Activated CD4-positive, alpha-beta T cell treated with anti-CD3 and anti-CD28 coated beads, Interleukin-2, amount 50 U/mL, for 24 hours (primary cell): ENCODE measurements at places on chromosomes 5 and 9.

DNA sequence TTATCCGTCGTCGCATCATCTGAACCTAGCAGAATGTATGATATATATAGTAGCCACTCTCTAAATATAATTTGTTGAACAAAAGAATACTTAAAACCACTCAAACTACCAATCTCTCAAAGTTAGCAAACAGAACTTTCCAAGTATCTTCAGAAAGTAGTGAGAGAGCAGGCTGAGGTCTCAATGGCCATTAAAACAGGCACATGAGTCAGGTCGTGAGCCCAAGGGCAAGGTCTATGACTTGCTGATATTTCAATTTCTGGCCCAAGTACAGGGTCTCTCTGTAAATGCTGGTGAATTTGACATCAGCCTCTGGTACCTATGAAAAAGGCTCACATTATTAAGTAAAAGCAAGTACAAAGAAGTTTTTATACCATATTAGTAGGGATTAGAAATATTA, 95.1 kb downstream of the GPR21 start:
- no peak for DNase-seq

GRCh38 chr5:74357827-74358226, 282.7 kb downstream of the ENC1 start:
- DNase-seq, result no peak

DNA sequence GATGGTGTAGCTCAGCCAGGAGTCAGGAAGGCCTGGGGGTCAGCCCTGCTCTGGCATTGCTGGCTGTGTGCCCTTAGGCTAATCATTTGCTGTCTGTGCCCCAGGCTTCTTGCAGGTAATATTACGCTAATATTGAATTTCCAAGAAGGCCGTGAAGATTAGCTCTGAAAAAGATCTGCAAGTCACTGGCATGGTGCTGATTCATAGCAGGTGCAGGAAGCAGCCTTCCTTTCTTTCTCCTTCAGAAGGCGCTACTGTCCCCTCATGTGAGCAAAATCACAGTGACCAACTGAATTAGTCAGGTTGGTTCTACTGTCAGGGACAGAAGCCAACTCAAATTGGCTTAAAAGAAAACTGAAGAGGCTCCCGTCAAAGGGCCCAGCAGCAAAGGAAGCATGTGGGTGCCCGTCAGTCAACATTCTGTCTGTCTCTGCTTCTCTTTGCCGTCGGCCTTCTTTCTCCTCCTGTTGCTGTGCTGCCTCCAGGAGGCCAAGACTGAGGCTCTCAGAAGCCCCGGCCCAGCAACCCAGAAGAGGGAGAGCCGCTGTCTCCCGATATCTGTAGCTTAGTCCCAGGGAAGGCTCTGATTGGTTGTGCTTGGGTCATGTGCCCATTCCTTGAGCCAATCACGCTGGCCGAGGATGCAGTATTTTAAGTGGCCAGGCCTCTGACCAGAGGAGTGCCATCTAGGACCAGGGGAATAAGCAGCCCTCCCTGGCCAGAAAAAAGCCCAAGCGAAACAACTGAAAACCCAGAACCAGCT, 67.8 kb upstream of the NEURL1B start:
- DNase-seq, result no peak

DNA sequence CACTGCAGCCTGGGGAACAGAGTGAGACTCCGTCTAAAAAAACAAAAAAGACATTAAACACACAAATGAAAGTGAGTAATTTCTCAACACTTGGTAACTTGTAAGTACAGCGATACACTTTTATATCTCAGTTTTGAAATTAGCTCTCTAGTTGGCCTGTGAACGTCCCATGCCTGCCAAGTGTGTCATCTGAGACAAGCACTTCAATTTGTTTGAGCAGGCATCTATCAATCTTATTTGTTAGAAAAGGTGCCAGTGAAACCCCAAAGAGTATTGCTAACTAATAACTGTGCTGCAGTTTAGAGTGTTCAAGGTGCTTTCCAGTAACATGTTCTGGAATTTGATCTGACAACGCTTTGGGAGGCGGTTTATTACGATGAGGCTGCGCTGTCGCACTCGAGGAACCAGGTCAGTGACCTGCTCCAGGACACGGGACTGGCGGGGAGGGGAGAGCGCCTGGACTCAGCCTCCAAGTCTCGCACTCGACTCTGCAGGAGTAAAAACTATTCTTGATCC, 1.1 kb upstream of the SPIN1 start:
- no peak for DNase-seq

GRCh38 chr9:125990793-125991220, 243.6 kb downstream of the PBX3 start:
- no peak for DNase-seq

- no peak for DNase-seq
Measured at GRCh38 chr9:70218767-70219166, 40.0 kb upstream of the SMC5 start.

DNA sequence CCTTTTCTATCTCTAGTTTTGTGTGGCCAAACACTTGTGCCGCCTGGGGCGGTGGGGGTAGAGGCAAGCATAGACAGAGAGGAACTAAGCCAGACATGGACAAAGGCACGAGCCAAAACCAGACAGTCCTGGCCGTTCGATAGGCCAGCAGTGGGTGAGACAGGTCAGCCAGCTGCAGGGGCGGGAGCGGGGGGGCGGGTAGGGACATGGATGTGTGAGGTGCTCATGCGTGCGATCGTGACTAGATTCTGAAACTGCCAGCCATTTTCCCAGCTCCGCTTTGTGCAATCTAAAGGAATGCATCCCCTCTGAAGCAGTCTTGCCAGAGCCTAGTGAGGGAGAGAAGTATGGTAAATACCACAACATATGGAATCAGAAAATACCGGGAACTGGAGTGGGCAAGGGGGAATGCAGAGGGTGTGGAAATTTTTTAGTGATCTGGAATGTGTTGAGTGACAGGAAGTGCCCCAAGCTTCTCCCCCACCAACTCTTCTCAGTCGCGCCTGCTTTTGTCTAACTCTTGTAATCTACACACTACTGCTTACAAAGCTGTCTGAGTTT, 111.9 kb downstream of the NR6A1 start:
- DNase-seq, result peak; percentile 28

DNA sequence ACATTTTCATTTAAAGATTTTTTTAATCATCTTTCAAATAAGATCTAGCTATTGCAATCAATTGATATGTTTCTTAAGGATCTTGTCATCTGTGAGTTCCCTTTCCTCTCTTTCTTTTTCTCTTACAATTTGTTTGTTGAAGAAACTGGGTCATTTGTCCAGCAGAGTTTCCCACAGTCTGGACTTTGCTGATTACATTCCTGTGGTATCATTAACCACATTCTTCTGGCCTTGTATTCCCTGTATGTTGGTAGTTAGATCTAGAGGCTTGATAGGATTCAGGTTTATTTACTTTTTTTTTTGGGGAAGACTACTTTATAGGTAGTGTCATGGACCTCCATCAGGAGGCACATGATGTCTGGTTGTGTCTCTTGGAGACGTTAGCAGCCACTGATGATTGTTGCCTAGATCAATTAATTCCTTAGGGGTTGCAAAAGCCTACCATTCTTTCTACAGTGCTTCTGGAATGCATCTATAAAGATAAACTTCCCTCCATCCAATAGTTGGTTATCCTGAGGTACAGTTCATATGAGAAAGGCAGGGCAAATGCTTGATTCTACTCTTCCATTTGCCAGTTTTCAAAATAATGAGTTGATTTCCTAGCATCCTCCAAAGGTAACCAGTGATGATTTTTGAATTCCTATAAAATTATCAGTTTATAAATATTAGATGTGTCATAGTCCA, 14.3 kb downstream of the PDE8B start:
- DNase-seq, result no peak

DNA sequence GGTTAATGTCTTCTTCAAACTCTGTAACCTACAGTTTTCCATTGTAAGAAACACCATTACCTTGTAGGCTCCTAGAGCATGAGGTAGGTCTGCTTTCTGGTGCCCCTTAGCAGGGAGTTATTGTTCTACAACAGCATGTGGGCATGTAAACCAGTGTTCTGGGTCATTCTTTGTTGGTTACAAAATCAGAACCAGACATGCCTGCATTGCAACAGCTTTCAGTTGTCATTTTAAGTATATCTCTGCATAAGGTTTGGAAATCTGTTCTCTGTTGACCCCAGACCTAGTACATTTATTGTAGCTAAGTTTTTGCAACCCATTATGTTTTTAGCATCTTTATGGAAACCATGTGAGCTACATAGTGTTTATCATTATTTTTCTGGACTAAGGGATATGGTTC, 10.9 kb downstream of the RGMB start:
- DNase-seq, result no peak

GRCh38 chr5:33462456-33462855, 21.7 kb downstream of the TARS1 start:
- no peak for DNase-seq

DNA sequence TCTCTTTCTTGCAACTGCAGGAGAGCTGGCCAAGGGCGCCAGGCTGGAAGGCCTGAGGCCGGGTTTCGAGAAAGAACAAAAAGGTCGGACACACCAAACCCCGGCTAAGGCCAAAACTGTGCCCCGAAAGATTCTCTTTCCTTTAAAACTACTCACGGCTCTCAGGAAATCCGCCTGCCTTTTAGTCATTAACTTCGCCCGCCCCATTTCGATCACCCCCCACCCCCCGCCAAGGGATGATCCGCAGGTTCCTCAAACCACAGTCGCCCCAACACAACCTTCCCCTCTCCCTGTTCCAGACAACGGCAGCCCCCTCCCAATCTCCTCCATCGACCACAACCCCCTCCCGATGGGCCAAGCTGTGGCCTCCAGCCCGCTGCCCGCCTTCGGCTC, 536 bp downstream of the FEM1C start:
- peak; percentile 37 for DNase-seq

- no peak for DNase-seq
Measured at GRCh38 chr5:4804691-4805360, 335.3 kb upstream of the ADAMTS16 start.

DNA sequence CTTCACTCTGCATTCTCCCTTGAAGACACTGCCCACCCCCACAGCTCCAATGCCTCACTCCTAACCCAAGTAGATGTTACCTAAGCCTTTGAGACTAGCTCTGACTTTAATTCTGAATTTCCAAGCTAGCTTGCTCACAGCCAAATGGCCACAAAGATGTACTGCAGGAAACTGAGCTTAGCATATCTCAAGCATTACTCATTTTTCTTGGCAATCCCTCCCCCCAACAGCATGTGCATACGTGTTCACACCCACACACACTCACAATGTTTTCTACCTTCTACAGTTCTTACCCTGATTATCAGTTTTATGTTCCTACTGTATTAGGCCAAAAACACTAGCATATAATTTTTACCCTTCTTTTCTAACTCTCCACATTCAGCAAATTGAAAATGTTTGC, 13.7 kb upstream of the GRIA1 start:
- DNase-seq, result no peak

DNA sequence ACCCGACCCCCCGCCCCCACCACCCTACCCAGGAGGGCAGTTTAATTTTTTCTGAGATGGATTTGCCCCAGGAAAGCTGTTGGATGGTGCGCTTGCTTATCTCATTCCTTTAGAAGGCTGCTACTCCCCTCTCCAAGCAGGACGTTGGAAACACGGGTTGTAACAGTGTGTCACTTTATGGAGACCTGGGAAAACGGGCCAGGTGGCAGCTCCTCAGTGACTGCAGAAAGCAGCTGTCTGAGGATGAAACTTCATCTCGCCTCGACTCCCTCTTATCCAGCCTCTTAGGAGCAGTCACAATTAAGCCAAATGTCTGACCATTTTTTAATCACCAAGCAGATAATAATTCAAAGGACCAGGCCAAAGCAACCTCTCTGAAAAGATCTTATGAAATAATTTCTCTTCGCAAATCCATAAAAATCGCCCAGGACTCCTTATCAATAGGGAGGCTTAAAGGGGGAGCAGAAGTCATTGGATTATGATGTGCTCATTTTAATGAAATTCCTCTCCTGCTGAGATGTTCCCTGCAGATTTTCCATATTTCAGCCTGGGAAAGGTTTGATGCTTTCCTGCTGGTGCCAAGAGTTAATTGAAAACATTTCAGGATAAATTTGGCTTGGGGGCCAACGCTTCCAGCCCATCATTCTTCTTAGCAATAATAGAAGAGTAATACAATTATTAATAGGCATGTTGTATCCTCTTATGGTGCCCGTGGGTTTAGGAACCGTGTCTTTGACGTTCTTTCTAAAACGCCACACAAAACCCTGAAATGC, 26.0 kb downstream of the GAS1 start:
- no peak for DNase-seq

GRCh38 chr5:114981111-114981510, 188.6 kb downstream of the TRIM36 start:
- no peak for DNase-seq

- DNase-seq, result no peak
Measured at GRCh38 chr5:118533156-118533555, 455.2 kb downstream of the DTWD2 start.

DNA sequence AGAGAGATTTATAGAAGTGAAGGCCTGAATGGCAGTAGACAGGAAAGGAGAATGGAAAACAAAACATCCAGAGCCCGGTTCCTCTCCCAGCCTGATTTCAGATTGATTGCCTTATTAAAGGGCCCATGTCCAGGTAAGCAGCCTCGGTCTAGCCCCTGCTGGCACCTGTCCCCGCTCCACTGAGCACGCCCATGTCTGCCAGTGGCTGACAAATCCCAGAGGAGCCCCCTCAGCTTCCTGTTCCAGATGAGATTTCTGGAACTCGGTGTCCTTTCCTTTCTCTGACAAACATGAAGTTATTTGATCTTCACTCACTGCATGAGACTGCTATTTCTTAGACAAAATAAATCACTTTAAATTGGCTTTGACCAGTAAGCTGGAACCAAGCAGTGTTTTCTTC, 187.0 kb upstream of the ADCY2 start:
- no peak for DNase-seq

- no peak for DNase-seq
Measured at GRCh38 chr5:111829701-111830100, 72.7 kb upstream of the NREP start.

GRCh38 chr5:153429761-153430380, 60.6 kb upstream of the GRIA1 start:
- no peak for DNase-seq

- no peak for DNase-seq
Measured at GRCh38 chr5:148343603-148344487, 8.5 kb downstream of the SPINK9 start.

DNA sequence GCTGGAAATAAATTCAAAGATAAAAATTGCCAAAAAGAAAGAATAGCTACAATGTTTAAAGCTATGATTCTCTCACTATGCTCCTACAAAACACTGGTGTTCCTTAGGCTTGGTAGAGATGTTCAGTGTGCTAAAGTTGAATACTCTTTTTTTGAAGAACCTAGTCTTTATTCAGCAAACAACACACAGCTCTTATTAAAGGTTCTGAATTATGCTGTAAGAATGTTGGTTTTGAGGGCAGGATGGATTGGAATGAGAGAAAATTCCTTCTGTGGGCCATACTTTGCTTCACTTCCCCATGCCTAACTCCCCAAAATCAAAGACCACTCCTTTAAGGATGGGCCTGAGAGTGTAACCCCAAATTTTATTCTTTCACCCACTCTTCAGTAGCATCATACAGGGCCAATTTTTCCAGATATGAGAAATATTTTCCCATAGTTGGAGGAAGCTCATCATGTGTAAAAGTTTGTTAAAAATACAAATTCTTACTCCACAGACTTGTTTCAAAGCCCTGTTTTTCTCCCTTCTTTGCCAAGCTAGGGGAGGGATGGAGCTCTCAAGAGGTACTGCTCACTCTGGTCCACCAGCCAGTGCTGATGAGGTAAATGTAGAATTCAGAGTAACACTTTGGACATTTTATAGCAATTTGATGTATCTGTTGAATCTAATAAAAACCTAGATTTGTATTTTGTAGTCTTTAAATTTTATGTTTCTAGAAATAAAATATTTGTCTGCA, 99.3 kb downstream of the GDNF start:
- DNase-seq, result no peak
